Central memory CD8-positive, alpha-beta T cell (primary cell): ENCODE measurements at places on chromosomes 11 and 22.

DNA sequence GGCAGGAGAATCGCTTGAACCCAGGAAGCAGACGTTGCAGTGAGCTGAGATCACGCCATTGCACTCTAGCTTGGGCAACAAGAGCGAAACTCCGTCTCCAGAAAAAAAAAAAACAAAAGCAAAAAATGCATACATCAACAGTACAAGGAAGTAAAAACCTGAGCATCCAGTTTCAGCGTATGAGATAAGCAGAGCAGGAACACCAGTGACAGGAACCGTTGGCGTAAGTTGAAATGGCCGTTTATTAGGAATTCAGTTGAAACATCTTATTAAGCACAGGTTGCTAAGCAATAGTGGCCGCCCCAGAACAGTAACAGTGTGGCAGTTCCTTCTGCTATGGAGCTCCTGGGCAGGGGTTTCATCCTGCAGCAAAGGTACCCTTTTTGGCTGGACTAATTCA, 4.0 kb upstream of the L3MBTL2 start:
- H3K27ac ChIP-seq = no peak overlapping the region
- no peak overlapping the region for H3K4me3 ChIP-seq
- DNase-seq = no peak
- H3K4me1 ChIP-seq = peaks cover 27% of the 10 kb centered on the region

- no peak overlapping the region for H3K27ac ChIP-seq
- peaks cover 7% of the 10 kb centered on the region for H3K36me3 ChIP-seq
- no peak for DNase-seq
- no peaks in the 10 kb centered on the region for H3K27me3 ChIP-seq
Observed at GRCh38 chr11:6566704-6567370, 36.6 kb downstream of the RRP8 start.

- DNase-seq = no peak
- H3K27me3 ChIP-seq = no peaks in the 10 kb centered on the region
- H3K36me3 ChIP-seq = no peaks in the 10 kb centered on the region
- H3K4me3 ChIP-seq = no peak overlapping the region
- H3K27ac ChIP-seq = no peak overlapping the region
Observed at GRCh38 chr11:16261836-16262644, 94.3 kb downstream of the SOX6 start.

- H3K4me3 ChIP-seq = peak overlapping the region; percentile 13
- H3K4me1 ChIP-seq = peaks cover 76% of the 10 kb centered on the region
- no peaks in the 10 kb centered on the region for H3K27me3 ChIP-seq
Observed at GRCh38 chr11:3916962-3917361, 61.5 kb downstream of the STIM1 start.

- H3K27ac ChIP-seq = no peak overlapping the region
- H3K4me1 ChIP-seq = no peaks in the 10 kb centered on the region
- peaks cover 1% of the 10 kb centered on the region for H3K36me3 ChIP-seq
- no peak overlapping the region for H3K4me3 ChIP-seq
Observed at GRCh38 chr11:120034881-120035630, 102.9 kb downstream of the TRIM29 start.

DNA sequence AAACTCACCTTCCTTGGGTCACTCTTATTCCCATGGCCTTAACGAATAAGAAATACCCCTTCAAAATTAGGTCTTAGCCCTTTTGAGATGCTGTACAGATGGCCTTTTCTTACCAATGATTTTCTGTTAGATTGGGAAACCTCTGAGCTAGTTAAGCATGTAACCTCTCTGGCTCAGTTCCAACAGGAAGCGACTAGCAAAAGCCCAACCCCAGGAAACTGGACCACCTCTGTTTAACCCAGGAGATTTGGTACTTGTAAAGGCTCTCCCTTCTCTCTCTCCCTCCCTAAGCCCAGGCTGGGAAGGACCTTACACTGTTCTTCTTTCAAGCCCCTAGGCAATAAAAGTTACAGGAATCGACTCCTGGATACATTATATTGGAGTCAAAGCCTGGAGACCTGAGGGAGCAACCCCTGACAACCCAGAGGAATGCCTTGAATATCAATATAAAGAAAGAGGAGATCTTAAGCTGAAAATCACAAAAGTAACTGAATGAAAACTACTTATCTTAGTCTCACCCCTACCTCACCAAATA, 11.7 kb downstream of the APIP start:
- H3K36me3 ChIP-seq = peaks cover 2% of the 10 kb centered on the region
- H3K4me1 ChIP-seq = peaks cover 12% of the 10 kb centered on the region
- no peak overlapping the region for H3K27ac ChIP-seq
- H3K27me3 ChIP-seq = no peaks in the 10 kb centered on the region

DNA sequence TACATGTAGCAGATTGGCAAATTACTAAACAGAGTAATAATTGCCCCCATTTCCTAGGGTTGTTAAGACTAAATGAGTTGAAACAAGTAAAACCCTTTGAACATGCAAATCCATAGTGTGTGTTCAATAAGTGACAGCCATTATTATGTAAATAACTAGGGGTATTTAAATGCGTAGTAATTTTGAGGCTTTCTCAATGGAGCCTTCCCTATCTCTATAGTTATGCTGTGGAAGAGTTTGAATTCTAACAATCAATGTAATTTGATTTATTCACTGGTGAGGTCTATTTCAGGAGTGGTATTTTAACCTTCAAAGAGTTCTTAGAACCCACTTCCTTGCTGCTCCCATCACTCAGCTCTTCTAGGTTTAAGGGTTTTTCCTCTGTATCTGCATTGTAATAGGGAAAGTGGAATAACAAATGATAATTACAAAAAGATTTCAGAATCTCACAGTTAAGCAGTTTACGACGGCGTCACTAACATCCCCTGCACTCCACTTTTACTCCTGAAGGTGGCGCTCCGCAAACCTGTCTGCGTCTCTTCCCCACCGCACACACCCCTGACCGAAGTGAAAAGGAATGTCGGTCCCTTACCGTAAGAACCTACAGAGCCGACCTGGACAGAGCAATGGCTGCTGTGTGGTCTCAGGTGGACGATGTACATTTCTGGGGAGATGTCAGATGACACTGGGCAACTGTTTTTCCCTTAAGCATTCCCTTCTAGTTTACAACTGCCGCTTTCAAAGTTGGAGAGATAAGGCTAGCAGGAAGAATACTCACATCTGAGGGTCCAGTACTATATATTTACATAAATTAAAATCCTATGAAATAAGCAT, 80.8 kb downstream of the ZC3H12C start:
- H3K4me3 ChIP-seq = peak overlapping the region; percentile 25
- no peak overlapping the region for H3K27ac ChIP-seq
- no peaks in the 10 kb centered on the region for H3K36me3 ChIP-seq
- H3K4me1 ChIP-seq = peaks cover 7% of the 10 kb centered on the region

GRCh38 chr11:118051136-118051610, 25.7 kb upstream of the TMPRSS4 start:
- DNase-seq = no peak
- H3K27ac ChIP-seq = peak overlapping the region; percentile 95
- peaks cover 66% of the 10 kb centered on the region for H3K4me1 ChIP-seq
- H3K4me3 ChIP-seq = peak overlapping the region; percentile 64

- no peaks in the 10 kb centered on the region for H3K4me1 ChIP-seq
- no peak for DNase-seq
- no peak overlapping the region for H3K27ac ChIP-seq
- H3K36me3 ChIP-seq = no peaks in the 10 kb centered on the region
- no peaks in the 10 kb centered on the region for H3K27me3 ChIP-seq
Observed at GRCh38 chr11:40306938-40307548, 1152.4 kb downstream of the LRRC4C start.

- H3K4me3 ChIP-seq = no peak overlapping the region
- H3K27me3 ChIP-seq = peaks cover 9% of the 10 kb centered on the region
- H3K4me1 ChIP-seq = peaks cover 6% of the 10 kb centered on the region
- H3K27ac ChIP-seq = no peak overlapping the region
Observed at GRCh38 chr11:117805045-117805444, 8.0 kb upstream of the DSCAML1 start.

GRCh38 chr11:69434471-69434931, 47.0 kb upstream of the LINC01488 start:
- peaks cover 54% of the 10 kb centered on the region for H3K27me3 ChIP-seq
- H3K4me1 ChIP-seq = no peaks in the 10 kb centered on the region
- no peak for DNase-seq
- no peaks in the 10 kb centered on the region for H3K36me3 ChIP-seq
- no peak overlapping the region for H3K27ac ChIP-seq

GRCh38 chr22:46770151-46770641, 7.7 kb downstream of the TBC1D22A start:
- no peaks in the 10 kb centered on the region for H3K27me3 ChIP-seq
- H3K36me3 ChIP-seq = peaks cover 13% of the 10 kb centered on the region

DNA sequence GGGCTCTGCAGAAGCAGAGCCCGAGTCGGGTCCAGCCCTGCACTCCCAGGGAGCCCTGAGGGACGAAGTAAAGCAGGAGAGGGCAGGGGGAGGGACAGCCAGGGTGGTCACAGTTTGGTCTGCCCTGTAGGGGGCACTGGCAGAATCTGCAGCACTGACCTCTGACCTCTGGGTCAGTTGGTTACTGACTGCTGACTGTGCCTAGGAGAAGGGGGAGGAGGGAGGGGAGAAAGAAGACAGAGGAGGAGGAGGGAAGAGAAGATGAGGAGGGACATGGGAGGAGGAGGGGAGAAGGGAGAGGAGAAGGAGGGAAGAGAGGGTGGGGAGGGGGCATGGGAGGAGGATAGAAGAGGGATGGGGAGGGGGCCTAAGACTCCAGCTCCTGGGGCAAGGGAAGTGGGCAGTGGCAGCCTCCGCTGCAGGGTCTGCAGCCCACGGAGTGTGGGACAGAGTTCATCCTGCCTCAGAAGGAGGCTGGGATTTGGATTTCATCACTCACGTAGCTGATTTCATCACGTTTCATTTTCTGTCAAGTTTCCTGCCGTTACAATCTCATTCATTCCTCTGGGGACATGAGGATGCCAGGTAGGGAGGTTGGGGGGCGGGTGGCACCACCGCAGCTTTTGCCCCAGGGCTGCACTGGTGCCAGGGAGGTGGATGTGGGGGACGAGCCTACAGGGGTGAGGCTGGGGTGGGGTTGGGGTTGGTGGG, 55.2 kb downstream of the FLRT1 start:
- H3K27ac ChIP-seq = no peak overlapping the region
- peaks cover 4% of the 10 kb centered on the region for H3K36me3 ChIP-seq

DNA sequence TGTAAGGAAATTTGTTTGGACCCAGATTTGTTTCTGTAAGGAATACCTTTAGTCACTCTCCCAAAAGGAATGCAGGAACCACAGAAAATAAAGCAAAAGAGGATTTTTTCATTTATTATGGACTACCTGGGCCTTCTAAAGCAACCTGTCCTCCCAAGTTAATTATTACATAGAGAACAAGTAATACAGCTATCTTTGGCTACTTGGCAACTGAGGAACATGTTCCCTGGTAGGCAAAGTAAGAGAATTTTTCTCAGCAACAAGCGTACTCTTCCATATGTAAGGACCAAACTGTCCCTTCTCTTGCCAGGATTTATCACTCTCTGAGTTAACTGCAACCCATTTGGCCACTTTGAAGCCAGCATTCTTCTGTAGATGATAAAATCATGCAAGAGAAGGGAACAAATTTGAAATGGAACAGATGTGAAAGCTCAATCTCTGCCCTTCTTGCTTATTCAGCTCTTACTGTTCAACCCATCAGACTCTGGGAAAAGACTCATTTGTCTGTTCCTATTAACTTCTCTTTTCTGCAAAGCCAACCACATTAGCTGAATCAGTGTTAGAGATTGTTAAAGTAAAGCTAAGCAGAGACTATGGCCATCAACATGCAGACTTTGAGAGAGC, 190.2 kb downstream of the SWAP70 start:
- no peaks in the 10 kb centered on the region for H3K27me3 ChIP-seq
- no peak for DNase-seq
- no peak overlapping the region for H3K27ac ChIP-seq
- peaks cover 2% of the 10 kb centered on the region for H3K36me3 ChIP-seq
- no peaks in the 10 kb centered on the region for H3K4me1 ChIP-seq

GRCh38 chr11:128575174-128575960, 12.0 kb downstream of the ETS1 start:
- DNase-seq = no peak
- peaks cover 23% of the 10 kb centered on the region for H3K4me1 ChIP-seq
- no peak overlapping the region for H3K4me3 ChIP-seq
- H3K27ac ChIP-seq = no peak overlapping the region
- no peaks in the 10 kb centered on the region for H3K36me3 ChIP-seq

DNA sequence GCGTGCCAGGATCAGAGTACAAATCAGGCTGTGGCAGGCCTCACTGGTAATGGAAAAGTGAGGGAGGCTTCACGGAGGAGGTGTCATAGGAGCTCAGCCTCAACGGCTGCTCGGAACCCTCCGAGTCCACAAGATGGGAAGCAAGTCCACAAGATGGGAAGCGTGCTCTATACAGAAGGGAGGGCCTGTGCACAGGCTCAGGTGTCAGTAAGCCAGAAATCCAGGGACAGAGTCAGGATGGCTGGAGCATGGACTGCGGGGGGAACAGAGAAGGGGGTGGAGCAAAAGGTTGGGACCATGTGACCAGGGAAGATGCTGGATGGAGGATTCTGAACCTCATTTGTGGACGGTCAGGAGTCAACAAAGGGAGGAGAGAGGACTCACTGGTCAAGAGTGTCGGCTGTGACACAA, 3.4 kb upstream of the DPP3 start:
- peak overlapping the region; percentile 37 for H3K27ac ChIP-seq
- H3K36me3 ChIP-seq = peaks cover 9% of the 10 kb centered on the region
- peaks cover 24% of the 10 kb centered on the region for H3K4me1 ChIP-seq
- H3K4me3 ChIP-seq = no peak overlapping the region
- no peak for DNase-seq

GRCh38 chr11:68469122-68469521, 8.6 kb downstream of the PPP6R3 start:
- DNase-seq = no peak
- H3K36me3 ChIP-seq = peaks cover 22% of the 10 kb centered on the region
- H3K4me1 ChIP-seq = peaks cover 90% of the 10 kb centered on the region
- H3K4me3 ChIP-seq = no peak overlapping the region

DNA sequence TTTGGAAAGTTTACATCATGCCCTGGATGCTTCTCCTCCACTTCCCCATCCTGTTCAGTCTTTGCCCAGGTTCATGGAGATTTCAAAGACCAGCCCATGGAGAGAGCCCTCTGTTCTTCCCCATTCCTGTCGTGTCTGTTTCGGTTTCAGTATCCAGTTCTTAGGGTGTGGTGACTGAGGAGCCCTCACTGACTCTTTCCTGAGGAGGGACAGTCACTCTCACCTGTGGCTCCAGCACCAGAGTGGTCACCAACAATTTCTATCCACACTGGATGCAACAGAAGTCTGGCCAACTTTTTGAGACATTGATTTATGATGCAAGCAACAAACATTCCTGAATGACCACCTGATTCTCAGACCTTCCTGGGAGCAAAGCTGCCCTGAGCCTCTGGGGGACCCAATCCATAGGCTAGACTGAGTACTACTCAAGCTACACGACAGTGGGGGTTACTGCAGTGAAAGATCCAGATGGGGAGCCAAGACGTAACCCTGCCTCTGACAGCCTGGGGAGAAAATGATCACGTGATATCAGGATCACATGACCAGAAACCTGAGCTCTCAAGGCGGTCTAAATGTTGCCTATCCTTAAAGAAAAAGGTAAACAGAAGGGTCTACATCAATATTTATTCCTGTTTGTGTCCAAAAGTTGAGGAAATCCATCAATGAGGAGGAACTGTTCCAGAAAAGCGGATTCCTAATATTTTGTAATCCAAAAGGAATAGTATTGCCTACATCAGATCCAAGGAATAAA, 76.2 kb upstream of the VPREB1 start:
- peak overlapping the region; percentile 78 for H3K4me3 ChIP-seq
- DNase-seq = no peak
- peaks cover 15% of the 10 kb centered on the region for H3K27me3 ChIP-seq
- H3K4me1 ChIP-seq = peaks cover 16% of the 10 kb centered on the region
- peaks cover 5% of the 10 kb centered on the region for H3K36me3 ChIP-seq

- no peak overlapping the region for H3K27ac ChIP-seq
- H3K4me1 ChIP-seq = peaks cover 8% of the 10 kb centered on the region
- DNase-seq = peak; percentile 26
- H3K36me3 ChIP-seq = peaks cover 6% of the 10 kb centered on the region
- no peak overlapping the region for H3K4me3 ChIP-seq
Observed at GRCh38 chr11:1453611-1454034, 33.0 kb downstream of the MOB2 start.

GRCh38 chr22:50272044-50272802, 2.0 kb upstream of the MAPK11 start:
- DNase-seq = no peak
- H3K4me3 ChIP-seq = peak overlapping the region; percentile 47
- H3K4me1 ChIP-seq = peaks cover 7% of the 10 kb centered on the region
- peaks cover 6% of the 10 kb centered on the region for H3K36me3 ChIP-seq
